ENCODE measurements at places on chromosomes 6 and 20.

GRCh38 chr6:1139155-1139890 is 172.6 kb upstream of the FOXQ1 start:
- no peak for DNase-seq

DNA sequence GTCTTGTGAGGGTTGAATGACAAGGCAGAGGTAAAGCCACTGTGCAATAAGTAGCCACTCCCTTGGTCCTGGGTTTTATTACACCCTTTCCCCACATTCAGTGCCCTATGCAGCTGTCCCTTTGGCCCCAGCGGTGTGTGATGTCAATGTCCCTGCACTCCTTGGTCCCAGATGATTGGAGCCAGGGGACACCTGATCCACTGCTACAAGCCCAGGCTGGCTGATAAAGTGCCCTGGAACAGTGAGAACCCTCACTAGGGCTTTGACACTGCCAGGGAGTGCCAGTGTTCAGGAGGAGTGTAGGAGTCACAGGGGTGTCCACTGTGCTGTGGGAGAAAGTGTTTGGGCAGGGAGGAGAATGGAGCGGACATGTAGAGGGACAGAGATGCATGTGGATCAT is 30.4 kb downstream of the GABRR1 start:
- DNase-seq, result no peak

DNA sequence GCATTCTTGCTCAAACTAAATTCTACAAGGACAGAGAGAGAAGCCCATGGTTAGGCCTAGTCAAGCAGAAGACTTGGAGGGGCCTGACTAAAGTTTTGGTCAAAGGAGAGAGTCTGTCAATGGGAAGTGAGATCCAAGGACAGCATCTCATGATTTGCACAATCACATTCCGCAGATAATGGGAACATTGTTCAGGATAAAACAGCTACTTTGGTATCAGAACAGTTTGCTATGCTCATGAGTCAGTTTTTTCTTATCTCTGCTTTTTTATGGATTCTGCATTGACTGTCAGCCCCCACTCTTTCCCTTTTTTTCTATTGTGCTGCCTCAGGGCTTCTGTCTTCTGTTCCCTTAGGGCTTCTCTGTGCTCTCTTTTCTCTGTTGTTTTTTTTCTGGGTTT is 28.6 kb downstream of the AKAP7 start:
- no peak for DNase-seq

- DNase-seq, result peak; percentile 12
These were observed 390.2 kb downstream of the UTRN start for GRCh38 chr6:144675231-144675861.

DNA sequence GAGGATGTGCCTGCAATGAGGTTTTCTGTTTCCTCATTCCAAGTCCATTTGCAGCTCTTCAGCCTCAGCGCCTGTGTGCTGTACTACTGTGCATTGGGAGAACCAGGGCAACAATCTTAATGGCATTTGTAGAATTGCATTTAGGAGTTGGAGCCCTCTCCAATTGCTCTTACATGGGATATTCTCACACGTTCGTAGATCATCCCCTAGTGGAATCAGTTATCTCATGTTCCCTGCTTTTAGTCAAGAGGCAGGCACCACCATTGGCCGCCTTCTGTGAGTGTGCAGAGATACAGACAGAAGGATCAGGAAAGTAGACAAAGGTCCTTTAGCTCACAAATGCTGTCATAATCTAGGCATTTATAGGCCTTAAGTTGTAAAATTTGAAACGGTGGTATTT is 84.2 kb upstream of the RGS17 start:
- DNase-seq, result no peak

DNA sequence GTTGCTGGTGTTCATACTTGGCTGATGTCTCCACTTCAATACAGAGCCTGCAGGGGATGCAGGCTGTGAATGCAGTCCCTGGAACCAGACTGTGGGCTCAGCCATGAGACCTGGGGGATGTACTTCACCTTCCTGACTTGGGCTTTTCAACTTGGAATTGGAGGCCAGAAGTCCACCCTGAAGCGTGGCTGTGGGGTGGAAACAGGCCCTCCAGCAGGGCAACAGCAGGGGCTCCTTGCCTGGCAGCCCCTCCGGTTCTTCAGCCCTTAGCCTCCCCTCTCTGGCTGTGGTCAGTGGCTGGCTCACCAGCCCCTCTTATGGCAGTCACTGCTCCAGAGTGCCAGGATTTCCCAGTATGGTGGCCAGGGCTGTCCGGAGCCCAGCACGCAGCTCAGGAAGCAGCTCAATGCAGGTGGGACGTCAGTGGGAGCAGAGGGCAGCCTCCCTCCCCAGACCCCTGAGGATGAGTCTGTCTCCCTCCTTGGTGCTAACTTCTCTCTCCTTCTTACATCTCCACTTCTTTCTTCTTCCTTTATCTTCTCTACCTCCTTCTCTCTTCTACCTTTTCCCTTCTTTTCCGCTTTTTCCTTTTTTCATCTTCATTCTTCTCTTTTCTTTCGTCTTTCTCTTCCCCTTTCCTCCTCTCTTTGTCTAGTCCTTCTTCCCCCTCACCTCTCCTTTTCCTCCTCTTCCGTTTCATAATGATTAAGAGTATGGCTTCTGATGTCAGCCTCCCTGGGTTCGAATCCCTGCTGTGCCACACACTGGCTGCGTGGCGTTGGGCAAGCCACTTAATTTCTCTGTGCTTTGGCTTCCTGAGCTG is 45.3 kb downstream of the SLC52A3 start:
- DNase-seq, result no peak

- DNase-seq, result no peak
These were observed 22.3 kb downstream of the PNPLA1 start for GRCh38 chr6:36292170-36292569.

- DNase-seq, result no peak
These were observed 1.8 kb upstream of the YTHDF1 start for GRCh38 chr20:63217706-63218105.

DNA sequence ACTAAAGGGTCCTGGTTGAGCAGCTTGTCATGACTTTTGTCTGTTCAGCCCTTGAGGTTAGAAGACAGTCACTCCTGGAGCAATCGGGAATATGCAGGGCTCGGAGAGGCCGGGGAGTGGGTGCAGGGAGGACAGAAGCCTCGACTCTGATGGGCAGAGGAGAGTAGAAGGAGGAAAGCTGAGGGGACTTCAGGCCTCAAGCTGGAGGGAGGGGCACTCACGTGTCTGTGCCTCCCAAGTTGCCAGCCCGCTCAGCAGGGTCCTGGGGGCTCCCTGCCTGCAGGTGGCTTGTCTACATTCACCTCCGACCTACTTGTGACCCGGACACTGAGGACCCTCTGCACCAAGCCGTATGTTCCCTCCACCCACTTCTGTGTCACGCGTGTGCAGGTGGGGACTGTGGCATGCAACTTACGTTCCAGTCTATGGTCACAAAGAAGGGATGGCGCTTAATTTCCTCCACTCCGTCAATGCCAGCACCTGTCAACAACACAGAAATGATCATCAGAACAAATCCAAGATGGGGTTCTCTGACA is 86.8 kb upstream of the MPC1 start:
- DNase-seq, result no peak

Measured in HS-27A (cell line).